Tibial nerve (tissue), 4 donors: ENCODE measurements at places on chromosomes 7 and 10. TPM values are rescaled to one million over a fixed set of nuclear protein-coding genes. Genes with fewer than 3 reads are reported as not detected.
A peak's percentile ranks its signal among the peaks of the same experiment; 100 is the strongest.

FZD8 gene
- 9.2 TPM for total RNA-seq

NKX6-2 gene
- total RNA-seq: 3.6 TPM

NME8 gene
- not detected for total RNA-seq

CALML5 gene
- not detected for total RNA-seq

EN2 gene
- total RNA-seq: 0.98 TPM

BLVRA gene
- total RNA-seq: 40.0 TPM

PNLIPRP2 gene
- 2.4 TPM for total RNA-seq

ASCC1 gene
- 85.7 TPM for total RNA-seq

TACC2 gene
- total RNA-seq: 31.0 TPM

DYNC1I1 gene
- 10.2 TPM for total RNA-seq

GRCh38 chr7:81402227-81402626 is 367.6 kb downstream of the HGF start:
- H3K4me1 ChIP-seq: no peaks in the 10 kb centered on the region
- no peak for DNase-seq
- H3K36me3 ChIP-seq: no peaks in the 10 kb centered on the region
- no peak overlapping the region for H3K27ac ChIP-seq
- no peak overlapping the region for H3K4me3 ChIP-seq

DNA sequence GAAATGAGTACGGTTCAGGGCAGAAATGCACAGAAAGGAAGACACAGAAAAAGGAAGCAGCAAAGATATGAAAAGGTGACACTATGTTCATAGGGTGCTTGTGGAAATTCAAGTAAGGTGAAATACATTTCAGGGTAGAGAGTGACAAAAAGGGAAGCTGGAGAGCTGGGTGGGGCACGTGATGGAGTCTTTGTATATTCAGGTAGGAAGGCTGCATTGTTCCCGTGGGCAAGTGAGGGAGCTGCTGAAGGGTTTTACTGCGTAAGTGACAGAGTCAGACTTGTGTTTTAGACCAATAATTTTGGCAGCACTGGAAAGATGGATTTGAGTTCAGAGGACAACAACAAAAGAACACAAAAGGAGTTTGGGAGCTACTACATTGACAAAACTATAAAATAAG is 35.3 kb upstream of the ANK3 start:
- H3K27ac ChIP-seq: no peak overlapping the region
- H3K27me3 ChIP-seq: no peaks in the 10 kb centered on the region
- no peak for DNase-seq
- no peaks in the 10 kb centered on the region for H3K36me3 ChIP-seq

- H3K4me3 ChIP-seq: no peak overlapping the region
- H3K4me1 ChIP-seq: peaks cover 2% of the 10 kb centered on the region
- H3K27me3 ChIP-seq: no peaks in the 10 kb centered on the region
- DNase-seq: no peak
- no peak overlapping the region for H3K27ac ChIP-seq
These were observed 107.7 kb downstream of the RBM20 start for GRCh38 chr10:110751850-110752249.

GRCh38 chr10:47372726-47373125 is 11.4 kb downstream of the ZNF488 start:
- no peak for DNase-seq
- H3K36me3 ChIP-seq: no peaks in the 10 kb centered on the region
- H3K4me3 ChIP-seq: no peak overlapping the region
- H3K4me1 ChIP-seq: peaks cover 17% of the 10 kb centered on the region

DNA sequence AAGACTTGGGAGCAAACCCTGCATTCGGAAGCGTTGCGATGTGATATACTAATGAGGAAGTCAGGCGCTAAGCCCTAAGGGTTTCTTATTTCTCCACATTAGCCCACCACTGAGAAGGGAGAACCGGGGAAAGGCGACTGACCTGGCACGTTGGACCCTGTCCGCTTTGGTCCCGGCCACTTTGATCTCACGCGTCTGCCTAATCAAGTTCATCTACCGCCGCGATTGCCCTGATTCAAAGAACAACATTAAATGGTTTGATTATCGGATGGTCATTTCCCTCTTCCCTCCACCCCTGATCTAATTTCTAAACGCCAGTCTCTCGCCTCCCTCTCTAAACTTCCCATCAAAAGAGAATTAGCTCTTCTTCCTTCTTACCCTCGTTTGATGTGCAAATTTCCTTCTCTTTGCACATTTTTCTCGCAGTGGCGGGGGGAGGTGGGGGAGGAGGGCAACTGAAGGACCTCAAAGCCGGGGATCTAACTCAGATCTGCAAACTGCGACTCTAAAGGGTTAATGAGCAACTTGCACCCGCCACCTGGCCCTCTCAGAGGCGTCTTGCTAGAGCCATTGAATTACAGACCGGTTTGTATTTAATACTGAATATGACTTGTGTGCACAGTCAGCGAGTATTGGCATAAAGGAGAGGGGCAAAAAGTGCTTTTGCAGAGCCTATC is 687 bp upstream of the DKK1 start:
- no peak overlapping the region for H3K27ac ChIP-seq
- no peak for DNase-seq
- H3K4me3 ChIP-seq: peak overlapping the region; percentile 45
- H3K4me1 ChIP-seq: no peaks in the 10 kb centered on the region
- H3K27me3 ChIP-seq: no peaks in the 10 kb centered on the region
- no peaks in the 10 kb centered on the region for H3K36me3 ChIP-seq

GRCh38 chr7:1322240-1323110 is 89.8 kb downstream of the UNCX start:
- no peak overlapping the region for H3K27ac ChIP-seq
- peaks cover 10% of the 10 kb centered on the region for H3K4me1 ChIP-seq

- no peak for DNase-seq
- no peak overlapping the region for H3K27ac ChIP-seq
- no peak overlapping the region for H3K4me3 ChIP-seq
- no peaks in the 10 kb centered on the region for H3K4me1 ChIP-seq
- H3K36me3 ChIP-seq: no peaks in the 10 kb centered on the region
- H3K27me3 ChIP-seq: no peaks in the 10 kb centered on the region
These were observed 11.9 kb upstream of the CALU start for GRCh38 chr7:128727239-128727638.

DNA sequence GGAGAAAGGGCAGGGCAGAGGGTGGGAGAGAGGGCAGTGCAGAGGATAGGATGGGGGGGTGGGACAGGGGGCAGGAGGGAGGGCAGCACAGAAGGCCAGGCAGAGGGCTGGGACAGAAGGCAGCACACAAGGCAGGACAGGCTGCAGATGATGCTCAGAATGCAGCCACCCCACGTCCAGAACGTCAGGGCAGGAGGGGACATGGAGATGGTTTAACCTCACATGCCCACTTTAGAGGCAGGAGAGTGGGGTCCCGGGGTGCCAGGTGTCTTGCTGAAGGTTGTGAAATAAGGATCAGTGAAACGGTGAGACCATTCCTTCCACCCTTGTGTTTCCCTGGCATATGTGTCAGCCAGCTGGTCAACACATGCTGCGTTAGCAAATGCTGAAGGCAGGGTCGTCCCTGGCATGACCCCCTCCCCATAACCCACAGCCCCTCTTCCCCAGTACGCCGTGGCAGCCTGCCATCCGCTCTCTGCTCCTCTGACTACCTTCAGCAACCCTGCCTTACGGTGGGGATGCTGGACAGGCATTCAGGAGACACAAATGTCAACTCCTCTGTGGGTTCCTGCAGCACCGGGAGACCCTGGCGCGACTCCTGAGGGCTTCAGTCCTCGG is 592.1 kb downstream of the DNAJB6 start:
- no peak overlapping the region for H3K27ac ChIP-seq
- no peak overlapping the region for H3K4me3 ChIP-seq
- no peak for DNase-seq

- no peak overlapping the region for H3K27ac ChIP-seq
- peaks cover 32% of the 10 kb centered on the region for H3K4me1 ChIP-seq
- peak; percentile 59 for DNase-seq
- no peaks in the 10 kb centered on the region for H3K36me3 ChIP-seq
These were observed 44.2 kb downstream of the ZCCHC24 start for GRCh38 chr10:79401015-79401921.

GRCh38 chr7:40733578-40733977 is 598.8 kb downstream of the SUGCT start:
- H3K4me1 ChIP-seq: no peaks in the 10 kb centered on the region
- no peaks in the 10 kb centered on the region for H3K27me3 ChIP-seq
- no peak overlapping the region for H3K4me3 ChIP-seq
- DNase-seq: no peak
- H3K27ac ChIP-seq: no peak overlapping the region

GRCh38 chr7:106405697-106406141 is 120.9 kb upstream of the NAMPT start:
- no peaks in the 10 kb centered on the region for H3K36me3 ChIP-seq
- no peak for DNase-seq
- H3K27ac ChIP-seq: no peak overlapping the region
- no peaks in the 10 kb centered on the region for H3K4me1 ChIP-seq
- no peak overlapping the region for H3K4me3 ChIP-seq
- no peaks in the 10 kb centered on the region for H3K27me3 ChIP-seq

- DNase-seq: no peak
- no peak overlapping the region for H3K27ac ChIP-seq
- no peaks in the 10 kb centered on the region for H3K27me3 ChIP-seq
- H3K36me3 ChIP-seq: no peaks in the 10 kb centered on the region
- no peaks in the 10 kb centered on the region for H3K4me1 ChIP-seq
These were observed 73.4 kb downstream of the SRPK2 start for GRCh38 chr7:105315357-105315756.

GRCh38 chr10:31321396-31321941 is 2.5 kb downstream of the ZEB1 start:
- no peaks in the 10 kb centered on the region for H3K4me1 ChIP-seq
- H3K36me3 ChIP-seq: no peaks in the 10 kb centered on the region
- peak overlapping the region; percentile 98 for H3K27ac ChIP-seq
- H3K4me3 ChIP-seq: peak overlapping the region; percentile 95

GRCh38 chr10:8060010-8060703 is 5.7 kb downstream of the GATA3 start:
- DNase-seq: no peak
- peaks cover 34% of the 10 kb centered on the region for H3K4me1 ChIP-seq
- no peak overlapping the region for H3K27ac ChIP-seq
- H3K4me3 ChIP-seq: no peak overlapping the region

- no peaks in the 10 kb centered on the region for H3K36me3 ChIP-seq
- H3K4me1 ChIP-seq: no peaks in the 10 kb centered on the region
- no peak overlapping the region for H3K4me3 ChIP-seq
- H3K27me3 ChIP-seq: no peaks in the 10 kb centered on the region
These were observed 34.4 kb downstream of the NRCAM start for GRCh38 chr7:108421720-108422331.

- H3K27ac ChIP-seq: no peak overlapping the region
- H3K36me3 ChIP-seq: no peaks in the 10 kb centered on the region
- no peak overlapping the region for H3K4me3 ChIP-seq
- no peak for DNase-seq
- no peaks in the 10 kb centered on the region for H3K27me3 ChIP-seq
These were observed 220.4 kb downstream of the TMEM178B start for GRCh38 chr7:141294143-141294829.

DNA sequence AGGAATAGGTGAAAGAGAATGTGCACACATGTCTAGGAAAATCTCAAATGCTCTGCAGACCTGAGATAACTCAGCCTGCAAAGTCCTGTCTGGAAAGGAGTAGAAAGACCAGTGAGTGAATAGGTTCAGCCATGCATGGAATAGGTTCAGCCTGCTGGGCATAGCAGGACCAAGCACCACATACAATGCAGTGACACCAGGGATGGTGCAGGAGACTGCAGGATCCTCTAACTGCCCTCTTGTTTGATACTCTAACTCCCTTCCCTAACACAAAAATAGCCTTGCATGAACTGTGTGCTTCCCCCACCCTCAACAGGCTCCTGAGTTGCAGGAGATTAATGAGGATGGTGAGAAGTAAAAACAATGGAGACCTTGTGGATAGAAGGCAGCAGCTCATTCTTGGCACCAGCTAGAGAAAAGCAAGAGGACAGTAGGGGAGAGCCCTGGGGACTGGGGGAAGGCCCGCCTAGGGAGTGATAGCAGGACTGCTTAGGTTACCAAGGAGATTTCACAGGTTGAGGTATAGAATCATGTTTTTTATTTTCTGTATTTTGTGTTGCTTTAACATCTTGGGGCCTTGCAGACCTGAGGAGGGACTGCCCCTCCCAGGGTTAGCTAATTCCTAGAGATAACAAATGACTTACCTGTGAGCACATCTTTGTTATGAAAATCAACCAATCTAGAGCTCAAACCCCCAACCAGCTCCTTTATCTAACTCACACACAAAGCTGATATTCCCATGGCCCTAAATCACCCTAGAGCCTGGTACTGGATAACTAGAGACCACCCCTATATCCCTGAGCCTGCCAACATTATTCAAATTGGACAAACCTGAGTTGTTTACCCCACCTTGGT is 187.8 kb downstream of the PLPP4 start:
- no peaks in the 10 kb centered on the region for H3K36me3 ChIP-seq
- no peaks in the 10 kb centered on the region for H3K4me1 ChIP-seq
- H3K4me3 ChIP-seq: no peak overlapping the region
- DNase-seq: no peak
- no peaks in the 10 kb centered on the region for H3K27me3 ChIP-seq
- H3K27ac ChIP-seq: no peak overlapping the region

DNA sequence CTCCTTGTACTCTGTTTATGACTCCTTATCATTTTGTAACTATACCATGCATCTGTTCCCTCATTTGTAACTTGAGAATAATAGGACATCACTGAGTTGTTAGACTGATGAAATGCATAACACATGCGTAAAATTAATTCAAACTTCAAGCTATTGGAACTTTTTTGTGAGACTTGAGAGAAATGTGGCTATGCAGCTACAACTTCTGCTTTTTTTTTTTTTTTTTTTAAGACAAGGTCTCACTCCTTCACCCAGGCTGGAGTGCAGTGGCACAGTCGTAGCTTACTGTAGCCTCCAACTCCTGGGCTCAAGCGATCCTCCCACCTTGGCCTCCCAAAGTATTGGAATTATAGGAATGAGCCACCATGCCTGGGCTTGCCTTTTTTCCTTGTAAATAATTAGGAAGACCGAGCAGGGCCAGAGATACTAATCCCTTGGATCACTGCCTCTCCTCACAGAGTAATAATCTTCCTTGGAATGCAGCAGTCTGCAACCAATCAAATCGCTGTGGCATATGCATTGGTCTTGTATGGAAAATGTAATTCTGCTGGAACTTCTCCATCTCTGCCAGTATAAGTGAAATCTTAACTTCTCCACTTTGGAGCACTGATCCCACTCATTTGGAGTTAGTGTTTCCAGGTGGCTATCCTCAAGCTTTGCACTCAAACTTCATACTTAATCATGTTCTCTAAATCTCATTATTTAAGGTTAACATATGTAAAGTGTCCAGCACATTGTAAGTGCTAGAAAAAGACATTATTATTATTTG is 2.0 kb upstream of the PANK1 start:
- no peaks in the 10 kb centered on the region for H3K36me3 ChIP-seq
- no peaks in the 10 kb centered on the region for H3K27me3 ChIP-seq
- H3K4me3 ChIP-seq: no peak overlapping the region
- no peak overlapping the region for H3K27ac ChIP-seq
- H3K4me1 ChIP-seq: peaks cover 17% of the 10 kb centered on the region
